Daoy (cell line): ENCODE measurements at places on chromosomes 3 and 15. TPM values are rescaled to one million over a fixed set of nuclear protein-coding genes. Genes with fewer than 3 reads are reported as not detected.

SOX2 gene
- total RNA-seq: 3.1 and 4.3 TPM in 2 replicates

KBTBD12 gene
- total RNA-seq: not detected in 2 replicates

PLA1A gene
- not detected in 2 replicates for total RNA-seq

PLOD2 gene
- 80.5 and 89.4 TPM in 2 replicates for total RNA-seq

B2M gene
- total RNA-seq: 1,867 and 2,010 TPM in 2 replicates

PAQR9 gene
- total RNA-seq: 0.17 TPM in 1 of 2 replicates, not detected in the other

CCDC54 gene
- not detected in 2 replicates for total RNA-seq

OR5K2 gene
- not detected in 2 replicates for total RNA-seq

CLDN1 gene
- 5.3 and 7.3 TPM in 2 replicates for total RNA-seq

SIDT1 gene
- 0.11 TPM in 1 of 2 replicates, not detected in the other for total RNA-seq

PRRT3 gene
- 0.46 and 0.57 TPM in 2 replicates for total RNA-seq

CYP1A1 gene
- 0.92 and 3.8 TPM in 2 replicates for total RNA-seq

ADGRG7 gene
- not detected in 2 replicates for total RNA-seq

CCR3 gene
- total RNA-seq: not detected in 2 replicates

DNA sequence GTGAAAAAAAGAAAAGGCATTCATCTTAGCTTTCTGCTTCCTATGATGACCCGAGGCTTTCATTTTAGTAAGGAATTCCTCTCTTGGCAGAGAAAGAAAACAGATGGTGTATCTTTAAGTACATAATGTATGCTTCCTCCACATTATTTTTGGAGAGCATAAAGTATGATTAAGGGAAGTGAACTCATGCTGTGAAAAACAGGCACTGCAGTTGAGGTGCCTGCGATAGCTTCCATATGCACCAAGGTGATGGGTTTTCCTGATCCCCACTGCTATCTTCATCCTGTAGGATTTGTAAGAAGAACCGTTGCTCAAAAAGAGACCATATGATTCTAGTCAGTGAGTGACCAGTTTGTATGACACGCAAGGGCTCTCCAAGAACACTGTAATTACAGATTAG is 411.5 kb upstream of the MCTP2 start:
- no peak for DNase-seq

DNA sequence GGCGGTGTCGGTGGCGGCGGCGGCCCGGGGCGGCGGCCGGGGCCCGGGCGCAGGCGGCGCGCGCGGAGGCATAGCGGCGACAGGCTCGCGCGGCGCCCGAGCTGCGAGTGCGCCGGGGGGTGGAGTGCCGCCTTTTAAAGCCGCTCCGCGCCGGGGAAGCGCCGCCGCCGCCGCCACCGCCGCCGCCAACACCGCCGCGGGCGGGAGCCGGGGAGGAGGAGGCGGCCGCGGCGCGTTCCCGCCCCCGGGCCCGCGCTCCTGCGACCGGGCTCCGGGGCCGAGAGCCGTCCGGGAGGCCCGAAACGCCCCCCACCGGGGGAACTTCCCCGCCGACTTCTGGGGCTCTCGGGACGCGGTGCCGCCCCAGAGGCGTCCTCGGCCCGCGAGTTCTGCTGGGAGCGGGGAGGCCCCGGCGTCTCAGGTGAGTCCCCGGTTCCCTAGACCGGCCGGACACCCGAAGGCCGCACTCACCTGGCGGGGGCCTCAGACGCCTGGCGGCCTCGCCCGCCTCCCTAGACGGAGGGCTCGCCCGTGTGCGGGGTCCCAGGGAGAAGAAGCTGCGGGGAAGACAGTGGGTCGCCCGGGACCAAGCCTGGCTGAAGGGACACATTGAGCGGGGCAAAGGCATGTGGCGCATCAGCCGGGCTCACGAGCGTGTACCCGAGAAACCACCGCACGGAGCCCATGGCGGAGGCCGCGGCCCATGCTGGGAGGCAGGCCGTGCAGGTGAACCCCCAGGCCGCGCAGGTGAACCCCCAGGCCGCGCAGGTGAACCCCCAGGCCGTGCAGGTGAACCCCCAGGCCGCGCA is at the start of gene PCSK6:
Gene PCSK6, minus strand, starts transcription at position 109 of the 809 bp plus-strand sequence. Its CDS starts 37 bp downstream, at position 72.
- DNase-seq: peak; percentile 33

- no peak for DNase-seq
Observed at GRCh38 chr3:151203051-151203420, at the start of gene GPR171. GPR171 (minus strand) TSS chr3:151203216; CDS start chr3:151199386, 3,830 bp downstream.

GRCh38 chr3:150956376-150956775 is 16.2 kb downstream of the CLRN1 start:
- peak; percentile 57 for DNase-seq

GRCh38 chr15:93382200-93382820 is 293.3 kb upstream of the RGMA start:
- no peak for DNase-seq

DNA sequence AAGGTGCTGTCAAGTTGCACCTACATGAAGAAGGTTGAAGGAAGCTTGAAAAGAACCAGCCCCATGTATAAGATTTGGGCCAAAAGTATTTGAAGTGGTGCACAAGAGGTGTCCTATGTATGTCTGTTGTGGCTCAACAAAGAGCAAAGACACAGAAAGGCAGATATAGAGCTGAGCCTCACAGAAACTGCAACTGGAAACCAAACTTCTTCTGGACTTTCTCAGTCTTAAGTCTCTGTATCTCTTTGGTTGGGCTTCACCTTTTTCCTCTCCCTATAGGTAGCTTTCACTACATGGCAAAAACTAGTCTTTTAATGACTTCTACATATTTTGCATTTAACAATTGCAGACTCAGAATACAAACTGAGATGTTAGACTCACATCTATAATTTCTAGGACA is 8.8 kb upstream of the CMC1 start:
- DNase-seq: no peak

- no peak for DNase-seq
Observed at GRCh38 chr15:56978898-56979662, 60.6 kb downstream of the TCF12 start.

GRCh38 chr15:74868059-74868458 is 5.1 kb downstream of the SCAMP2 start:
- DNase-seq: no peak

- no peak for DNase-seq
Observed at GRCh38 chr15:70956201-70956995, 63.8 kb downstream of the LRRC49 start.

GRCh38 chr15:47293466-47294162 is 423.7 kb upstream of the SEMA6D start:
- DNase-seq: peak; percentile 6

GRCh38 chr3:100419406-100419805 is 18.1 kb downstream of the LNP1 start:
- no peak for DNase-seq

GRCh38 chr3:47010111-47010712 is 30.7 kb downstream of the NBEAL2 start:
- no peak for DNase-seq

DNA sequence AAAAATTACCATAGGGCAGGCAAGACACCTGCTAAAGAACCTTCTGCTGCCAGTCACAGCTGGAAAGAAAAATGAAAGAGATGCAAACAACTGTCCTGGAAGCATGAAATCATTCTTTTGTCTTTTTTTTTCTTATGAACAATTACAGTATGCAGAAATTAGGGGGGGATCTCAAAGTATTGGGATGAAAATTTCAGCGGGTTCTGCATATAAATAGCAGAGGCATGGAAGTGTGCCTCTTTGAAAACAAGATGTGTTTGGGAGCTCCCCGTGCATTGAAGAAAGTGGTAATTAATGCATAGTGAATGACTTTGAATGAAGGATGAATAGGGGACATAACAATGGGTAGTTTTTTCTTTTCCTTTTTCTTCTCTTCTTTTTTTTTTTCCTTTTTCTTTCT is 431.2 kb downstream of the SOX2 start:
- DNase-seq: no peak

- no peak for DNase-seq
Observed at GRCh38 chr3:178900029-178900646, 171.5 kb downstream of the ZMAT3 start.

DNA sequence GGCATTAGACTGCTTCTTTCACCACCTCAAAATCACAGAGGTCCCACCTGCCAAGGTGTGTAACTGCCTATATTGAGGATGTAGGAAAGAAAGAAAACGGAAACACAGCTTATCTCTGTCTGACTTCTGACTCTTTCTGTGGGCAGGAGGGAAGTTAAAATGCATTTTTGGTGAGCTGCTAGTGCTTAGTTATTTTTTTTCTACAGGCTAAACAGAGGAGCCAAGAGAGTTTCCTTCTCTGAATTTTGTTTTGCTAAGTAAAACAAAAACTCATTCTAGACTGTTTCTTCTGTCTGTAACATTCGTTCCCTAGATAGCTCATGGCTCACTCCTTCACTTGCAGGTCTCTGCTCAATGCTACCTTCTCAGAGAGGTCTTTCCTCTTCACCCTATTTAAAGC is 18.8 kb upstream of the AMOTL2 start:
- DNase-seq: no peak

- DNase-seq: no peak
Observed at GRCh38 chr3:134432236-134432635, 53.5 kb downstream of the ANAPC13 start.

- no peak for DNase-seq
Observed at GRCh38 chr3:45088543-45089358, 57.4 kb downstream of the CDCP1 start.

DNA sequence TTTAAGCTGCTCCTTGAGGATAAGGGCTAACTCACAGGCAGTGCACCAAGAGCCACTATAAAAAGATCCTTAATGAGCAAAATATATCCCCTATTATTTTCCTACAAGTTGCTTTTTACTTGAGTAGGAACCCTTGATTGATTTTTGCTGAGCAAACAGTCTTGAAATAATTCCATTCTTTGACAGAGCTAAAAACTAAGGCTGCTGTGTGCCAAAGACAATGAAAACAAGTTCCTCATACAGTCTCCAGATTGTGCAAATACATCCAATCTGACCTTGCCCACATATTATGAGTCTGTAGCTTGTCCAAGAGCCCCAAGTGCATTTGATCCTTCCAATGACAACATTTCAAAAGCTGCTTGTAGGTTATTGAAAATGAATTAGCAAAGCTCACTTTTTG is 15.0 kb downstream of the PRKAR2A start:
- no peak for DNase-seq

DNA sequence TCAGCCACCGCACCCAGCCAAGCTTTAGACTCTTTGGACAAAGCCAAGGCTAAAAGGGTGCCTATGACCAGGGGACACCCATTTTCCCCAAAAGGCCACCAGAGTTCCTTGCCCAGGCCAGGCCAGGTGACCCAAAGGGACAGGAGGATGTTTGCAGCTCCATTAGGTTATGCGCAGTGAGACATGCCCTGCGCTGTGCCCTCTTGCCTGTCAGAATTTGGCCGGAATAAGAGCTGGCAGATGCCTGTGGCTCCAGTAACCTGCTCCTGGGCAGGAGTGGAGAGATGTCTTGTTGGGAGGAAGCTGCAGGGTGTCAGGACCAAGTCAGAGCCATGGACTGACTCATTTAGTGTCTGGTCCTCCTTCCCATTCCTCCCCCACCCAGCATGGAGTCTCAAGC is 20.5 kb downstream of the DNASE1L3 start:
- DNase-seq: no peak

DNA sequence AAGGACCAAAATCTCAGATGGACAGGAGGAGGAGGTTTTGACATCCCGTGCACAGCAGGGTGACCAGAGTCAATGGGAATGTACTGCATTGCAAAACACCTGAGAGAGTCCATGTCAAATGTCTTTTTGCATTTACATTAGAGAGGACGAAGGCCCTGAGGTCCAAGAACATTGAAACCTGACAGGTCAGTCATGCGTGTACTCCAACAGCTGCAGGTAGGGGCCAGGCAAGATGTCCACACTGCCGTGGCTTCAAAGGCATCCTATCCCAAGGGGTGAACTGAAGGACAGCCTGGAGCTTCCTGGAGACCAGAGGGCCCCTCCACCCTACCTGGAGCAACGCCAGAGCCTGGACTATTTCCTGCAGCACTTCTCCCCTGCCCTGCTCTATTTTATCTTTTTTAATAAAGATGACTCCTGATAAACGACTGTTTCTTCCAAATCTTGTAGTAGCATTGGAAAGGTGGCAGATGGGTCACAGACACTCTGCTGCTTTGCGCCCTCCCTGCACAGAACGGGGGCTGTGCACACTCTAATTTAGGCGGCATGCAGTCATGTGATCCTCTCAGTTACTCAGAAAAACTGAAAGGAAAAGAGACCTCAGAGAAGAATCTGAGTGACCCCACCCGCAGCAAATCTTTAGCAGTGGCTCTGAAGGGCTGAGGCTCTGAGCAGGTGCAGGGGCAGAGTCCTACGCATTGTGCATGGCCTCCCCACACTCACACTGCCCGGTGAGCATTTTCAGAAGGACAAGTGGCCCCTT is 68.2 kb downstream of the HMCES start:
- no peak for DNase-seq

DNA sequence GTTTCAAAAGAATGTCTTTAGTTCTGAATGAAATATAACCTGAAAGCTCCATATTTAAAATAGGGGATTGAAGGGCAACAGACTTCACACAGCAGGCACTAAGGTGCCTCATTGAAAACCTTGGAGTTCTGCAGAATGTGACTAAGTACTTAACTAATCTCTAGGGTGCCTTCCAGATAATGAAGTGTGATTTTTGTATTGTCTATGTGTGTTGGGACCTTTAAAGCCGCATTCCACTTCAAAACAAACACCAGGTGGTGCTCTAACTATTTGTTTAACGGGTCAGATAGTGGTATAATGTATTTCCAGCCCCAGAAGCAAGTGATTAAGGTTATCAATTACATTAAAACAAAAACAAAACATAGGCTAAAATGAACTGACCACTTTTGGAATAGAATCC is 28.0 kb downstream of the TFG start:
- no peak for DNase-seq

GRCh38 chr15:61841466-61841865 is 218.8 kb downstream of the VPS13C start:
- no peak for DNase-seq

- DNase-seq: no peak
Observed at GRCh38 chr15:78133801-78134200, 2.6 kb upstream of the CIB2 start.

DNA sequence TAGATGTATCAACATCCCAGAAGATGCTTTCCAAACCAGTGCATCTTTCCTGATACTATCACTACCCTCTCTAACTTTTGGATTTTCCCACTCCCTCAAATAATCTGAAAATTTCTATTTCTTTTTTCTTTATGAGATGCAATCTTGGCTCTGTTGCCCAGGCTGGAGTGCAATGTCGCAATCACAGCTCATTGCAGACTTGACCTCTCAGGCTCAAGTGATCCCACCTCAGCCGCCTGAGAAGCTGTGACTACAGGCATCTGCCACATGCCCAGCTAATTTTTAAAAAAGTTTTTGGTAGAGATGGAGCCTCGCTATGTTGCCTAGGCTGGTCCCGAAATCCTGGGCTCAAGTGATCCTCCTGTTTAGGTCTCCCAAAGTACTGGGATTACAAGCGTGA is 239.7 kb downstream of the SUCLG2 start:
- no peak for DNase-seq

- no peak for DNase-seq
Observed at GRCh38 chr3:111303760-111304159, 232.1 kb downstream of the NECTIN3 start.
